ENCODE measurements at places on chromosomes 4 and X.

DNA sequence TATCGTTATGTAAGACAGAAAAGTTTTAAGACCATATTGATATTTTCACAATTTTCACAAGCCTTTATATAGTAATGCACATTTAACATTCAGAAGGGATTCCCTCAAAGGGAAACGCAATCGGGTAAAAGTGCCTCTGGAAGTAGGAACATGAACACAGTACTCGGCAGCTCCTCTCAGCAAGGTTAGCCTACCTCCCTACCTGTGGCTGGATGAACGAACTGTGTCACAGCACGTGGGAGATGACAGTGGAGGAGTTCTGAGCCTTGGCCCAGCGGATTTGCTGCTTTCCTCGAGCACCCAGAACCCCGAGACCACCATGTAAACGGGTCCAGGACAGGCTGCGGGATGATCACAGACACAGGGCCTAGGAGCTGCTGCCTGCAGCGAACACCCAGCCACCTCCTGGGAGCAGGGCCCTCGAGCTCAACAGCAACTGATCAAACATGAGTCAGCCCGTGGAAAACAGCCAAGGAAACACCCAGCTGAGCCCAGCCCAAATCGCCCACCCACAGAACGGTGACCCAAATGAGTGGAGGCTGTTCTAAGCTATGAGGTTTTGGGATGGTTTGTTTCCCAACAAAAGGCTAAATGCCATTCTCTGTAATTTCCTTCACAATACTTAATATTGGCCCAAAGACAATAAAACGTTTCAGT lies 30.4 kb downstream of the FAT1 start:
- no peak for DNase-seq

GRCh38 chr4:152965611-152966010 lies 29.5 kb downstream of the FHDC1 start:
- no peak for DNase-seq

DNA sequence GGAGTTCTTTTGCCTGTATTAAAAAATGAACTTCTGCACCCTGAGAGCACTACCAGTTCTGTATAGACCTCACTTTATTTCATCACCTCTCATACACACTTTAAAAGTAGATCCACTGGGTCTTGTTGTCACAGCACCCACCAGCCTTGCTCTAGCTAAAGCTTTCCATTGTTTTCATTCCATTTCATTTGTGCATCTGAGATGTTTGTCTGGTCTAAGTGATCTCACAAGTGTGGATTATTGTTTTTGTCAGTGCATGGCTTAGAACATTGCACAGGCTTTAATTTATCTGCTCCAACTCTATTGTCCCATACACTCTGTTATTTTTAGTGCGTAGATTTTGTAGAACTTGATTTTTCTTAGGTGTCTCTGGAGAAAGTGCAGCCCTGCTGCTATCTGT lies 1157.5 kb upstream of the PABPC4L start:
- no peak for DNase-seq

DNA sequence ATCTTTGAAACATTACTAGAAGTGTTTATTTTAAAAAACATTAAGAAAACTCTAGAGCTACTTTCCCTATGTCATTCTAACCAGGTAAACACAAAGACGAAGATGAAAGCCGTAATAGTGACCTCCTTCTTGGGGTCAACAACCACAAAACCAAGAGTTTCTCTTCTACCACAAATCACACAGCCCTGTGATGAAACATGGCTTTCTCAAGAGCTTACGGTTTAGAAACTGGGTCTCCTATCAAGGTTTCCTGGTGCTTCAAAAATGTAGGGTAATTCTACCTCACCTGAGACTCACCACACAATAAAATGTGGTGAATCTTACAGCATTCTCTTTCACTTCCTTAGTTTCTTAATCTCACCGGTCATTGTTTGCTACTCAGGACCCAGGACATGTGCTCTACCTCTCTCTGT lies 50.9 kb downstream of the CORIN start:
- no peak for DNase-seq

GRCh38 chr4:184438375-184438774 lies 36.0 kb downstream of the IRF2 start:
- no peak for DNase-seq

- DNase-seq: no peak
Observed at GRCh38 chrX:15399962-15400391, 15.8 kb upstream of the VEGFD start.

DNA sequence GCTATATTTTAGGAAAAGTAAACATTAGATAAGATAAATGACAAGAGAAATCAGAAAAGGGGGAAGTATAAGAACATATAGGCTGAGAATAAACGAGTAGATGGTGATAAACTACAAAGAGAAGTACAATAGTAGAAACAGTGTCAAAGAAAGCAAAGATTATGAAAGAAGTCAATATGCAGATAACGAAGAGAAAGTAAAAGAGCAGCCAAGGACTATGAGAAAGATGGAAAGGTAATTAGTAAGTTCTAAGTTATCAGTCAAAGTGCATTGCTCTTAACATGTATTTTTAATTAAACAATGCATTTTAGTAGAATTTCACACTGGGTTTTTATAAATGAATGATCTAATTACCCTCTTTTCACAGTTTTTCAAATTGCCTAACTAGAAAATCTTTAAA lies 1801.3 kb upstream of the PCDH10 start:
- DNase-seq: no peak
